ENCODE measurements at places on chromosomes 12 and 14. TPM values are rescaled to one million over a fixed set of nuclear protein-coding genes. Genes with fewer than 3 reads are reported as not detected.
A peak's percentile ranks its signal among the peaks of the same experiment; 100 is the strongest.

DNA sequence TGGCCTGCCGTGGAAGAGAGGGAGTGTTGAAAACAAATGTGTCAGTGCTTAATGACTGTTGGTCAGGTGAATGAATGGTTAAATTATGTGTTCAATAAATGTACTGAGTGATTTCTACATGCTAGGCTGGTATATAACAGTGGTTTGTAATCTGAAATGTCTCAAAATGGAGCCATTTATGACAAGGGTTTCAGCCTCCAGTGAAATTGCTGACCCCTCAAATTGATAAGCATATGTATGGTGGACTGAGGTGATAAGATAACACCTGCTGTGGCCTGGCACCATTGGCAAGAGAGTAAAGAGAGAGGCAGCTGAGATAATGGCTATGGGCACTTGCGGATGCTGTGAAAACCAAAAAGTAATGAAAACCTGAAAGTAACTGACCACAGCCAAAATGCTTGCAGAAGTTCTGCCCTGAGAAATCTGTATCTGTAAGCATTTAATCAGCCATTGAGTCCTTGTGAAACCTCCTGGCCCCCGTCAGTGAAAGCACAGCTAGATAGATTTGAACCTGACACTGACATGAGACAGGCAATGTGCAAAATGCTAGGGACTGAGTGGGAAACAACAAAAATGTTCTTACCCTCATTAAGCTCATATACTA, 1.4 kb upstream of the BCAT1 start:
- DNase-seq: peak; percentile 93

GRCh38 chr12:57095440-57095839, 6.5 kb downstream of the NAB2 start:
- no peak for DNase-seq

DNA sequence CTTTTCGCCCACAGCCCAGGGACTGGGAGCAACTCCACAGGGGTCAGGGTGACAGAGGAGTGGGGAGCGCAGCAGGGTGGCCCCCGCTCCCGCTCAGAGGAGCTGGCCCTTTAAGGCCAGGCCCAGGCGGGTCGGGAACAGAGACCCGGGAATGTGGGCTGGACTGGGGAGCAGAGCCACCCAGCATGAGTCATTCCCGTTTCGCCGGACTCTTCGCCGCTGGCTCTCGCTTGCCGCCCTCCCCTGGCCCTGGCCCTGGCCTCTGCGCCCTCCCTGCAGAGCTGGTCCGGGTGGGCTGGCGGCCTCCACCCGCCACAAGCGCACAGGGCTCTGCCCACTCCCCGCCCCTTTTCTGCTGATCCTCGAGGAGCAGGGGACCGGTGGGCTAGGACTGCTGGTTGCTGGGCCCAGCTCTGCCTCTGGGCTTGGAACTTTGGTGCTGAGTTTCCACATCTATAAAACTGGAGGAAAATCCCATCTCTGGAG, 92.8 kb downstream of the NINJ2 start:
- no peak for DNase-seq

GRCh38 chr14:61923348-61923747, 161.1 kb downstream of the SNAPC1 start:
- DNase-seq: no peak

RNF212B gene
- polyA plus RNA-seq: not detected

DNA sequence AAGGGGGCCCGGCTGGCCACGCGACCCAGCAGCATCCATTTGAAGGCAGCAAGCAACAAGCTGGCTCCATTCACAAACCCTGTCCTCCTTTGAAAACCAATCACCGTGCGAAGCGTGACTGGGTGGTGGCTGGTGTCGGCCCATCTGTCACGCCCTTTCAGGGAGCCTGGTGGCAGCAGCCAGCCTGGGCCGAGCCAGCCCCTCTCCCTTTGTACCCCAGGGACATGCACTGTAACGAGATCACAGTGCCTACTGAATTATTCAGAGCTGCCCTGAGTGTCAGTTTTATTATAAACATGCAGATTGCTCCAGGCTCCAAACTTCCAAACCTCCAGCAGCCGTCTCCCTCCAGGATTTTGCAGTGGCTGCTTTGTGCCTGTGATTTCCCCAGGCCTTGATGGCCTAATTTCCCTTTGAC, 22.3 kb upstream of the CTDSP2 start:
- no peak for DNase-seq

DNA sequence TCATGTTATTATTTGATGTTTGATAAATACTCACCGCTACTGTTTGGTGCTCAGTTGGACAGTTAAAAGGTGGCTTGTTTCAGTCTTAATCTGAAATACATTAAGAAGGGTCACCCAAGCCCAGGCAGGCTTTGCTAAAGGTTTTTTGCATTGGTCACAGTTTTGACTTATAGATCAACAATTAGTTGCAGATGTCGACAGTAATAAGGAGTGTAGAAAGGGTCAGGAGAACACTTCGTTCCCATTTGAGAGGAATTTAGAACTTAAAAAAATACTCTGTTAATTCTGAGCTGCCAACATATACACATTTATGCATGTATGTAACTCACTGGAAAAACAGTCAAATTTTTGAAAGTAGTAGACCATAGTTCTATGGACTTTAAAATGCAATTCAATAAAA, 130.3 kb downstream of the TMEM30B start:
- DNase-seq: no peak

KRT78 gene
- polyA plus RNA-seq: not detected

LIN52 gene
- 26.7 TPM for polyA plus RNA-seq

DNA sequence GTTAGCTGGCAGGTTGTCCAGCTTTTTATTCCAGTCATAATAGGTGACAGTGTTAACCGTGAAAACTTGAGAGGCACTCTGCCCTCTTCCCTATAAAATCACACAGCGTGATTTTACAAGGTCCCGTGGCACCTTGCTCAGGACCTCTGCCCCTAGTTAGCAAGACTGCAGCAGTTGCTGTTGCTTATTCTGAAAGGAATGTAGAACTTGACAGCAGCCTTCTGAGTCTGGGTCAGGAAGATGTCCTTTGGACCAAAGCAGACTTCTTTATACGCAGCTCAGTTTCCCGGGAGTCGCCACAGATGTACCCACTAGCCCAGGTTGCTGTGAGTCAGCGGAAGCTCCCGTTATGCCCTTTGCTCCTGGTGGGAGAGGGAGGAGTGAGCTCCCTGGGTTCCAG, 13.2 kb downstream of the PRKAB1 start:
- DNase-seq: no peak

DNA sequence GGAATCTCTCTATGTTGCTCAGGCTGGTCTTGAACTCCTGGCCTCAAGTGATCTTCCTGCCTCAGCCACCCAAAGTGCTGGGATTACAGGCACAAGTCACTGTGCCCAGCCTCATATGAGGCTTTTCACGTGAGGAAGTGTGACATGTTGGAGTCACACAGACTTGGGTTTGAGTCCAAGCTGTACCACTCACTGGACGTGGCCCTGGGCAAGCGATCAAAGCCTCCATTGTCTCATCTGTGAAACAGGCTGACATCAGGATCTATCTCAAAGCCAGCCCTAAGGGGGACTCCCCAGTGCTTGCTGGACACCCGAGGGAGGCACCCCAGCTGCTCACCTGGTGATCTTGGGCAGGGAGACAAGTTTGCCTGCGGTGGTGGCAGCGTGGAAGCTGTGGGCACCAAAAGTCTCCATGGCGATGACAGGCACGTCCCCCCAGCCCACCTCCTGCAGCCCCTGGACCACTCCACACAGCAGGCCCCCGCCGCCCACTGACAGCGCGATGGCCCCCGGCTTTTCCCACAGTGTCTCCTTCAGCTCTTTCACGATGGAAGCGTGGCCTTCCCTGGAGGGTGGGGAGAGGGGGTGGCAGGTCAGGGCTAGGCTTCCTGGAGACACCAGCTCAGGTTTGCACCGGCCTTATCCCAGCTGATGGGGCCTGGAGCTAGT, 6.7 kb downstream of the SDS start:
- DNase-seq: no peak

- DNase-seq: no peak
Observed at GRCh38 chr14:77303417-77304156, 17.1 kb downstream of the POMT2 start.

TNFAIP2 gene
- polyA plus RNA-seq: 10.0 TPM

GRCh38 chr12:57694459-57695019, 607 bp downstream of the OS9 start:
- no peak for DNase-seq

- no peak for DNase-seq
Observed at GRCh38 chr14:55571125-55571889, 8.7 kb upstream of the KTN1 start.

CLEC12A gene
- polyA plus RNA-seq: not detected

GRCh38 chr14:100587763-100588411, 670 bp upstream of the BEGAIN start:
- DNase-seq: no peak

MANSC4 gene
- not detected for polyA plus RNA-seq

RACGAP1 gene
- 78.2 TPM for polyA plus RNA-seq

DNA sequence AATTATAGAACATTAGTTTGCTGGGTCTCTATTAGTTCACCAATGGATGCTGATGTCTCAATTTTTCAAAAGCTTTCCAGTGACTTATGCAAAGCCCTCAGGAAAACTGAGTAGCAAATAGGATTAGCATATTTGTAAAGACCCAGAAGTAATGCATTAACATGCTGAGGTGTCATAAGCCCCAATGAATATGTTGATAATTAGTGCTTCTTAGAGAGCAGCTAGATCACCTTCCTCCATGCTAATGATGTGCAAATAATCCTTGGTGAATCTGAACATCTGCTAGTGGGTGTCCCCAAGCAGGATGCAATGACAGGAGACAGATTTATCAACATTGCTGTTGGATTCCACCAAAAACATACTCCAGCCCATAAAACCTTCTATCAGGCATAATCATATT, 19.0 kb downstream of the IFNG start:
- no peak for DNase-seq

DNA sequence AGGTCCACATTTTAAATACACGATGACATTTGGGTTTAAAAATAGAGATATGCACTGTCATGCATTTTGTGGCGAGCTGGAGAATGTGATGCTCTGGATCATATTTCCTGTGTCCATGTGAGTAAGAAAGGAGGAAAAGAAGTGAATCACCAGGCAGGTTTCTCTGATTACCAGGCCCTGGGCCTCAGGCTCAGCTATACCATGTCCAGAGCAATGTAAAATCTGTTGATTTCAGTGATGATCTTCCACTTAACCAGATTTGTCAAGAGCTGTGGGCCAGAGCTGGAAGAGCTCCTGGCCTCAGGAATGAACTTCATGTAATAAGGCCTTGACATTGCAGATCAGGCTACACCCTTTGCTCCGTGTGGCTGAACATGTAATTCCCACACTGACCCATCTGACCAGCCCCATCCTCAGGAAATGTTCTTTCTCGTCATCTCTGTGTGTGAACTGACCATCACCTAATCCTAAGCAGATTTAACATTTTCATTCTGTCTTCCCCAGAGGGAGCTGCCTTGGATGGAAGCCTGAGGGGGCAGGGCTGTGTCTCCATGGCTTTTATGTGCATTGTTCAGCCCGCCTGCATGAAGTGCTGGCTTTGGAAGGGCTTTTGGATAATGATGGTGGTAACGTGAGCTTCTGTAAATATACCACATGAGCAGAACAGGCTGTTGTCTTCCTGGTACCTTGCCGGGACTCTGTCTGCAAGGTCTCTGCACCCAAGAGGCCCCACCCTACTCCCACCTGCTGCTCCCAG, 54.5 kb downstream of the CRACR2A start:
- DNase-seq: no peak

DNA sequence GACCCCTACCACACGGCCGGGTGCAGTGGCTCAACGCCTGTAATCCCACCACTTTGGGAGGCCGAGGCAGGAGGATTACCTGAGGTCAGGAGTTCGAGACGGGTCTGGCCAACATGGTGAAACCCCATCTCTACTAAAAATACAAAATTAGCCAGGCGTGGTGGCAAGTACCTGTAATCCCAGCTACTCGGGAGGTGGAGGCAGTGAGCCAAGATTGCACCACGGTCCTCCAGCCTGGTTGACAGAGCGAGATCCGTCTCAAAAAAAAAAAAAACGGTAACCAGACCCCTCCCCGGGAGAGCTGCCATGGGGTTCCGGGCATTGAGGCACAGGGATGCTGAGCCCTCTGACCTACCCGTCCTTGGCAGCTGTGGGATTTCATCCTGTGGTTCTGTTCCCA, 21.8 kb downstream of the BCL7A start:
- DNase-seq: no peak

IL31 gene
- not detected for polyA plus RNA-seq

OR4M1 gene
- not detected for polyA plus RNA-seq

RD3L gene
- not detected for polyA plus RNA-seq

RDH16 gene
- polyA plus RNA-seq: not detected

GRCh38 chr12:56288705-56289387, 11.3 kb downstream of the CS start:
- no peak for DNase-seq

- DNase-seq: no peak
Observed at GRCh38 chr14:99035268-99035667, 236.7 kb downstream of the BCL11B start.

GRCh38 chr12:125029761-125030358, 35.4 kb upstream of the AACS start:
- no peak for DNase-seq

GRCh38 chr14:51518280-51518679, 133.4 kb upstream of the FRMD6 start:
- DNase-seq: no peak

GRCh38 chr12:49842519-49843352, at the start of gene BCDIN3D:
TSS of gene BCDIN3D (minus strand) at chr12:49843106. CDS start at chr12:49843087, 19 bp downstream.
- peak; percentile 66 for DNase-seq

GRCh38 chr12:68877583-68877982, 55.4 kb downstream of the CPM start:
- DNase-seq: no peak

DNA sequence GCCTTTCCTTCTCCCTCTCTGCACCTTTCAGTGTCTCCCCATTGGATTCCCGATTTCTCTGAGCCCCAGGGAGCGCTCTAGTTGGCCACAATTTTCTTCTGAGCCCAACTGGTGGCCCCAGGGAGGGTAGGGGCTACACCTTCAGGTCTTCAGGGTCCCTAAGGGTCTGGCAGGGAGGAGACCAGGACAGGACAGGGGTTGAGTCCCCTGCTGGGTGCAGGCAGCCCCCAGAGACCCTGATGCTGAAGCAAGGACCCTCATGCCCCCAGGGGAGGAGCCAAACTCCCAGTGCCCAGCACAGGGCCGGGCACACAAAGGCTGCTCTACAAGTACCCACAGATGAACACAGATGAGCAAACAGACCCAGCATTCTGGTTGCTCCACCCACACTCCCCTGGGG, 12.7 kb downstream of the FOXN4 start:
- no peak for DNase-seq

NAP1L1 gene
- polyA plus RNA-seq: 379 TPM

FAM186B gene
- polyA plus RNA-seq: 0.59 TPM
